Left renal pelvis (tissue), 4 donors: ENCODE measurements at places on chromosomes 3 and 15. TPM values are rescaled to one million over a fixed set of nuclear protein-coding genes. Genes with fewer than 3 reads are reported as not detected.

DNA sequence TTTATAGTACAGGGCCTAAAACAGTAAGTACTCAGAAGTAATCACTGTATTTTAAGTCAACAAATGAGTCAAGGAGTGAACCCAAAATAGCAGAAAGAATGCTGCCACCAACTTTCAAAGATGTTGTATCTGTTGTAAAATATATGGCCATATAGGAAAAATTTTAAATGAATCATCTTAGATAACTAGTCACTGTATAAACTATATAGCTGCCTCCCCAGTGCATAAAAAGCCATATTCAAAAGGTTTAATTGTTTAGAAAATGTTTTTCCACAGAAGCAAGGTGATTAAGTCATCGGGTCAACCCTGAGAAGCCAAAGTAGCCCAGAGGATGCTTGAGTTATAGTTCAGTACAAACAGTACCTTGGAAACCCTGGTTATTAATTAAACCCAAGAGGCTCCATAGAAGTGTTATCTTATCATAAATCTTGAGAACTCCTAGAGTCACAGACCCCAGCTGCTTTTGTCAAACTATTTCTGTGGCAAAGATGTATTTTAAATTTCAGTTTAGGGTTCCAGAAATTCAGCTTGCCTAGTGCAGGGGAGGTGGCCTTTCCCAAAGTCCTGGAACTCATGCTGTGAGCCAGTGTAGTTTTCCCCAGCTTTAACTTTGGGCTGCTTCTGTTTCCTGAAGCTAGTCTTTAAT is 39.2 kb downstream of the MBNL1 start:
- DNase-seq, result no peak

CIAO2A gene
- 85.5 TPM for polyA plus RNA-seq

ISLR2 gene
- polyA plus RNA-seq, result 2.2 TPM

FANCD2OS gene
- not detected for polyA plus RNA-seq

LINGO1 gene
- polyA plus RNA-seq, result 16.1 TPM

SOX2 gene
- 0.41 TPM for polyA plus RNA-seq

MOBP gene
- polyA plus RNA-seq, result 0.04 TPM

DNA sequence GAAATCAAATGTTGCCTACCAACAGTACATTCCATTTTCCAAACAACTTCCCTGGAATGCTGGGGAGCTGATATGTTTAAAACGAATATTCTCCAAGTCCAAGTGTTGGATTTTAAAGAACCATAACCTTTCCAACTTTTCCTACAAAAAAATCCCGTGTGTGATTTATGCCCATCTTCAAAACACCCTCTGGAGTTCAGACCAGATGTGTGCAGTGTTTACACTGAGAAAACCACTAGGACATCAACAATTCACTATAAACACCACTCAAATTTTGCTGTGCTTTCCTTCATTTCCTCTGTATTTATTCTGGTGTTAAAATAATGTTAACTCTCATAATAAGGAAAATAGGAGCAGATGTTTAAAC is 2.4 kb downstream of the VGLL4 start:
- DNase-seq, result no peak

- no peak for DNase-seq
These were observed 210.1 kb downstream of the CHST2 start for GRCh38 chr3:143329567-143330211.

DNA sequence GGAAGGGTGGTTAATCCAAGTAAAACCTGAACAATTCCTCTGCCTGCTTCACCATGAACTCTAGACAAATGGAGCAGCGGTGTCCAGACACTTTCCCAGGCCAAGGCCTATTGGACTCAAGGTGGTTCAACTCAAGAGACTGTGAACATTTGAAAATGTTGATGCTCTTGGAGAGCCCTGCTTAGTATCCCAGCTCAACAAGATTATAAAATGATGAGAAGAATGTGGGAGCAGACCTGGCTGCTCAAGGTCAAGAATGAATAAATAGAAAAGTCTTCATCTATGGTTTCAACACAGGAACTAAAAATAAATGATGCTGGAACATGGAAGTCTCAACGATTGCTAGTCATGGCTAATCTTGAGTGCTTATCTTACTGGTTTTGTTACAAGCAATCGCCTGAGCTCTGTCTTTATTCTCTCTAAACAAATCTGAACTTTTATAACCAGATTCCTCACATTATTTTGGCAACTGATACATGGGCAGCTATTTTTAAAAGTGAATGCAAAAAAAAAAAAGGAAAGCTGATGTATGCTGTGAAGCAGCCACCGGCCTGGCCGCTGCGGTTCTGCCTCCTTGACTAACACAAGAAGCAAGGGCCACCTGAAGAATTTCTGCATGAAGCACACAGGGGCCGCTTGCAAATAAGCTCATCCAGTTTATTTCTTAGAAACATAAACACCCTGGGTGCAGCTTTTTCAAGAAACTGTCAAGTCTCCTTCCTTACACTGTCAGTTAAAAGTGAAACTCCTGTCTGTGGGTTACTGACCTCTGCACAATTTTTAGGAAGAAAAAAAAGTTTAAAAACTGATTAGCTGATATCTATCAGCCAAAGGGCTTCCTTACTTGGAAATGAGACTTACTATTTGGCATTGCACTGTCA is 120.1 kb upstream of the ARHGEF3 start:
- DNase-seq, result no peak

GRCh38 chr15:77107068-77107467 is 36.2 kb upstream of the TSPAN3 start:
- DNase-seq, result no peak

DNA sequence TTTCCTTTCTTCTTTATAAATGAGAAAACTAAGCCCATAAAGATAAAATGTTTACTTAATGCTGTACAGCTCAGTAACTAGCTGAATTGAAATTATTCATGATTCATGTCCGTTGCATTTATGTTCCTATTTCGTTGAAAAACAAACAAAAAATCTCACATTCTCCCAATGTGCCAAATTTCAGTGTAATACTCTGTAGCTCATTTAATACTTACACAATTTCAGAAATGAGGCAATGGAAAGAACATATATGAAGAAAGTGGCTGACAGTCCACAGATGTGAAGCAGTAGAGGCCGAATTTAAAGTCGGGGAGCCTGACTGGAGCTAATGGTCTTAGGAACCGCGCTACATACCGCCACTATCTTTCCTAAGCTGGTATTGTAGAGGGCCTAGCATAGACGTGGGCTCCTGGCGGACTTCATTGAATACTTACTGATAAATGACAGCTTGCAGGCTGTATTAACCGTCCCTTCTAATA is 651 bp downstream of the PLSCR2 start:
- no peak for DNase-seq

- DNase-seq, result no peak
These were observed 73.0 kb downstream of the NEO1 start for GRCh38 chr15:73125219-73125618.
